Brain microvascular endothelial cell (primary cell): ENCODE measurements at places on chromosomes 7 and 10.

- DNase-seq, result no peak
Measured at GRCh38 chr10:31930023-31930751, 1.6 kb upstream of the ARHGAP12 start.

- no peak for DNase-seq
Measured at GRCh38 chr7:951881-952547, 2.5 kb downstream of the ADAP1 start.

GRCh38 chr7:115782696-115783490 is 247.7 kb downstream of the TFEC start:
- no peak for DNase-seq

GRCh38 chr10:102647443-102648268 is 3.4 kb downstream of the TRIM8 start:
- DNase-seq, result no peak

GRCh38 chr7:50210706-50211115 is 93.8 kb upstream of the IKZF1 start:
- DNase-seq, result no peak

DNA sequence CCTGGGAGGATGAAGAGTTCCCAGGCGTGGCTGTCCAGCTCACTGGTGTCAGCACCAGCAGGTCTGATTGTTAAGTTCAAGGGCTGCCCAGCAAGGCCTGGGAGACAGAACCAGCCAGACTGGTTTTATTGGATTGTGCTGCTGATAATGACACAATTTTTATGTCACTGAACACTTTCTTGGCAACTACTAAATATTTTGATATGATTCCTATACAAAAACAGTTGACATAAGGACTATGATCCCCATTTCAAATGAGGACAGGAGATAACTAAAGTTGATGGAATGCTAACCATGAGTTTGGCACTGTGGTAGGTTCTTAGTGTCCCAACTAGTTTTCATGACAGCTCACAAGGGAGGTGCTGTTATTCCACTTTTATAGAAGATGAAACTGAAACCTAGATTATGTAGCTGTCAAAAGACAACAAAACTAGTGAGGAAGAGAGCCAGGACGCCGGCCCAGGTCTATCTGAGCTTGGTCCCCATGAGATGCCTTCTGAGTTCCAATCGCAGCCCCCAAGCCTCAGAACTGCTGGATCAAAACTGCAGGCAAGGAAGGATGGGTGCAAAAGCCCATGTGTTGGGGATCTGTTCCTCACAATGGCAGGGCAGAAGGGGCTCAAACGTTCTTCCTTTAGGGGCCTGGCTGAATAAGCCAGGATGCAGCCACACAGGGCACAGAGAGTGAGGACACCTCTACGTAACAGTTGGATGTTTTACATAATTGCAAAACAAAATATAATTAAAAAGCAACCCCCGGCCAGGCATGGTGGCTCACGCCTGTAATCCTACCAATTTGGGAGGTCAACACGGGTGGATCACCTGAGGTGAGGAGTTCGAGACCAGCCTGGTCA is 52.8 kb downstream of the COBL start:
- no peak for DNase-seq

- no peak for DNase-seq
Measured at GRCh38 chr7:69588773-69589172, 9.5 kb upstream of the AUTS2 start.

GRCh38 chr10:12369982-12370381 is 20.6 kb downstream of the CAMK1D start:
- DNase-seq, result no peak

GRCh38 chr10:19480353-19480752 is 335.9 kb upstream of the PLXDC2 start:
- no peak for DNase-seq

DNA sequence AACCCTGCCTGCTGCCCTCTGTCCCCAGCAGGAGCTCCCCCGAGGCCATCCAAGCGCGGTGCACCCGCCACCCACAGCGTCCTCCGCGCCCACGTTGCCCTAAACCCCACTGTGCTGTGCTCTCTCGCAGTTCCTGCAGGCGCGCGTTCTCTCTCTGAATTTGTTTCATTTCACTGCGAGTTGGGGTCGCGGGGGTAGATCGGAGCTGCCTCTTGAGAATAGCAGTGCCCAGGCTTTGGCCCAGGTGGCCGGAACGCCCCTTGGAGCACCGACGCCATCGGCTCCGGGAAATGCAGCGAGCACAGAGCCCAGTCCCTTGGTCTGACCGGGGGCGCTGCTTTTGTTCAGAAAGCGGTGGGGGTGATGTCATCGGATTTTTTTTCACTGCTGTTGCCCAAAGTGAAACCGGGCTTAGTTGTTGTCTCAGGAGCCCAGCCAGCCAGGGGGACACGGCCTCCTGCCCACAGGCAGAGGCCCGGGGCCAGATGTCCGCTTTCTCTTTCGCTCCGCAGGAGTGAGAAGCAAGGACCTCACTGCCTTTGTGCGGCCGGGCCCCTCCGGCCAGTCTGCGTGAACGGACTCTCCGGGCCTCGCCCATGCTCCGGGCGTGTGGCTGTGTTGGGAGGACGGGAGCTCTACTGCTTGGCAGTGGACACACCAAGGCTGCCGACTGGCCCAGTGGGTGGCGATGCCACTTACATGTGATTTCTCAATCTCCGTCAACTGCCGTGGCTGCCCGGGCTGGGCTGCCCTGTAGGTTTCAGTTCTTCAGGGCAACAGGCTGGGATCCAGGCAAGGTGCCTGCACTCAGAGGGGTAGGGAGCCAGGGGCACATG is 43.1 kb downstream of the FOXK1 start:
- DNase-seq, result peak; percentile 95

- DNase-seq, result no peak
Measured at GRCh38 chr10:93063144-93063976, 2.8 kb downstream of the CYP26C1 start.

DNA sequence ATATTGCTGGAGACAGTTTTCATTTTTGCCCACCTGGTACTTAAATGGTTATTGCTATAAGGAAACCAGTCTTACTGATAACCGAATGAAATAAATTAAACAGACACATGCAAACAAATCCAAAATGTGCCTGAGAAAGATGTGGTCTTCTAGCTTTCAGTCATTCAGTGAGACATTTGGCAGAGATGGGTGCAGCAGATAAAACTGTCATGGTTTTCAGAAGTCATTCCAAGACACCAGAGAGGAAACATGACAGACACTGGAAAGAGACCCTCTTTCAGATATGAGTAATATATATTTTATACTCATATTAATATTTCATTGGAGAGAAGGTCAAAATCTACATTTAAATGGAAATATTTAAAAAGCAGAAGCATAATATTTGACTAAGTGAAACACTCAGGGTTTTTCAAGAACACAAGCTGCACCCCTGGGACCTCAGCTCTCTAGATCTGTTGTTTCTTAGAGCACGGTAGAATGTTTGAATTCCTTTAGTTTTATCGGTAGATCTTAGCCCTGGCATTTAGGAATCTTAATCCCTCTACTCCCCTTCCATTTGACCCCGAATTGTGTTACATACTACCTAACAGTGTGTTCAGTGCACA is 246.1 kb downstream of the AUTS2 start:
- no peak for DNase-seq

GRCh38 chr7:20839196-20839735 is 52.6 kb upstream of the SP8 start:
- no peak for DNase-seq

DNA sequence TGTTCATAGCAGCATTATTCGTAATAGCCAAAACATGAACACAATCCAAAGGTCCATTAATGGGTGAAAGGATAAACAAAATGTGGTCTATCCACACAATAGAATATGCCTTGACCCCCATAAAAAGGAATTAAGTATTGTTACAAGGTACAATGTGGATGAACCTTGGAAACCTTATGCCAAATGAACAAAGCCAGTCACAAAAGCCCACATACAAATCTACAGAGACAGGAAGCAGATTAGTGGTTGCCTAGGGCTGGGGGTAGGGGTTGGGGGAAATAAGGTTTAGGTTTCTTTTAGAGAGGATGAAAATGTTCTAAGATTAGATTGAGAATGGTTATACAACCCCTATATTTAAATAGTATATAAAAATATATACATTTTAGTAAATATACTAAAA is 34.8 kb downstream of the PIP4K2A start:
- DNase-seq, result no peak

- DNase-seq, result no peak
Measured at GRCh38 chr7:47034180-47034579, 547.7 kb downstream of the TNS3 start.

GRCh38 chr10:11439523-11440053 is 171.9 kb downstream of the USP6NL start:
- no peak for DNase-seq

DNA sequence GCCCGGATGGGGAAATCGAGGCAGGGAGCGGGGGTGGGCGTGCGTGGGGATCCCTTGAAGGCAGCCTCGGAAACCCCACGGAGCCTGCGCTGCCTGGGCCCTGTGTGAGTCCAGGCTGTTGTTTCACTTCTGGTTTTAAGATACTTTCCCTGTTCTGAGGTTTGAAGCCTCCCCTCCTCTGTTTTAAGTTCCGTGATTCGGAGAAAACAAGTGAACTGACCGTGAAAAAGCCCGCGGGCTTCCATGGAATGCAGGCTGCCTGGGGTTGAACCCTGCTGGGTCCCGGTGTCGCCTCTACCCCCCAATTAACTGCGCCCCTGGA is 401 bp downstream of the LRRC27 start:
- no peak for DNase-seq

GRCh38 chr10:52750629-52751028 is 22.0 kb downstream of the MBL2 start:
- no peak for DNase-seq

DNA sequence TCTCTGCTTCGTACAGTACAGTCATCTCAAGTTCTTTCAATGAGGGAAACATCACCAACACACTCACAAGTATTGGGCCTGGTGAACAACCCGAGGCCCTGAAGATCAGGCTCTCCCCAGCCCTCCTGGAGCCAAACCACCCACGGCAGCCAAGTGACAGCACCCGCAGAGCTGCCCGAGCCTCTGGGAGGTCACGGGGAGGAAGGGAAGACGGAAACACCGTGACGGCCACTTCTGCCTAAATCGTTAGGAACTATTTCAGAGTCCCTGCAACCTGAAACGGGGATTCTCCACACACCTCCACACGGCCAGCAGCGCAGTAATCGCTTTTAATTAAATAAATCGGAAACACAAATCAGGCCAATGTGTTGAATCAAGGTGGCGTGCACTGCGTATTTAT is 222.6 kb downstream of the MAD1L1 start:
- no peak for DNase-seq

- DNase-seq, result no peak
Measured at GRCh38 chr7:131145026-131145425, 182.7 kb upstream of the MKLN1 start.

DNA sequence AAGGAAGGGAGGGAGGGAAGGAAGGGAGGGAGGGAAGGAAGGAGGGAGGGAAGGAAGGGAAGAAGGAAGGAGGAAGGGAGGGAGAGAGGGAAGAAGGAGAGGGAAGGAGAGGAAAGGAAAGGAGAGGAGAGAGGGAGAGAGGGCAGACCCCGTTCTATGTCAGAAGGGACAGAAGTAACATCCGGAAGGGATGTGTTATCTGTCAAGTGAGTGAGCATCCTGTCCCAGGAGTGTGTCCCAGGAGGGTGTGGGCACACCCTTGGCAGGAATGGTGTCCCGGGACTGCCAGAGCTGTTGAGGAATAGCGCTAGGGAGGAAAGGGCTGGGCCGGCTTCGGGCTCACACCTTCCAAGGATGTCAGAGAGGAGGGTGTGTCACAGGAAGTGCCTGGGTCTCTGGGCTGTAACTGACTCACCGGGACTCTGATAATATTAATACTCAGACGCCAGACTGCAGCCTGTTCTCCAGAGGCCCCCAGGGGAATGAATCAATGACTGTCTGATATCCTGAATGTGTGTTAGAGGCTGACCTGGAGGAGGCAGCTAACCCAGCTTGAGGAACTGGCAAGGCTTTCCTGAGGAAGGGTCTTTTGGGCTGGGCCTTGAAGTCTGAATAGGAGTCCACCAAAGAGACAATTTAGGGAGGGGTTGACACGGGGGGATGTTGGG is 125.6 kb upstream of the TNRC18 start:
- peak; percentile 83 for DNase-seq

DNA sequence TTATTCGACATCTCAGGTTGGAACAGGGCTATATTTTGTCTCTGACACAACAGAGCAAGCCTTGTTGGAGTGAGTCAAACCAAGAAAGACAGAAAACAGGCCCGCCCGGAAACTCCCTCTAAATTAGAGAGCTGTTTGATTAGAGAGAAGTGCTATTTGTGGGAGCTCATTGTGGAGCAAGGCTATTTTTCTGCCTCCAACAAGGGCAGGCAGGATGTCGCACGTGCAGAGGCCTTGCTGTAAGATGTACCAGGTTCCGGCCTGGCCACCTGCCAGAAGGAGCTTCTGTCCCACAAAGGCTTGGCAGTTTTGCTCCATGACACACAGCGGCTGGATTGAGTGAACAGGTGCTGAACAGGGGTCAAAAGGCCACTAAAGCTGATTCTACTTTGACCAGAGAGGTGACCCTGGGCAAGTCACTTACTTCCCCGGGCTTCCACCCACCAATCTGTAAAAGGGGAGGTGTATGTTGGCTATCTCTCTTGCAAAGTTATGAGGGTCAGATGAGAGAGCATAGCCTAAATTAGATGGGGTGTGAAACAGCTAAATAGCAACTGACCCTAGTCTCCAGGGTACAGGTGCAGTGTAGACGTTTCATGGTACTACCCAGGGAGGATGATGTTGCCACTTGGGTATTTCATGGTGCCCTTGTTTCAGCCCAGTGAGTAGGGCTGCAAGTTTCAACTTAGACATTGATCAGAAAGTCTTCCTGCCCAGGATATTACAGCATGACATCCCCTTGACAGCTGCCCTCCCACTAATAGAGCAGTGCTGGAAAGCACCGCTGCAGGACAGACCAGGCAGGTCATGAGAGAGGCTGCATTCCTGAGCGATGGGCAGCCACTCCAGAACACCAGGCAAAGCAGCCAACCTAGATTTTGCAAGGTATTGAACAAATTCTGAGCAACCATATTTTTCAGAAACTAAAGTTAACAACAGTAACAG is 62.0 kb downstream of the VSTM4 start:
- DNase-seq, result no peak

GRCh38 chr7:107982918-107983389 is 20.0 kb downstream of the LAMB1 start:
- no peak for DNase-seq

GRCh38 chr10:11170574-11170973 is 152.9 kb downstream of the CELF2 start:
- DNase-seq, result no peak

GRCh38 chr10:48509974-48510692 is 94.7 kb downstream of the ARHGAP22 start:
- DNase-seq, result no peak

- peak; percentile 74 for DNase-seq
Measured at GRCh38 chr10:24642921-24643678, 80.6 kb downstream of the ARHGAP21 start.

DNA sequence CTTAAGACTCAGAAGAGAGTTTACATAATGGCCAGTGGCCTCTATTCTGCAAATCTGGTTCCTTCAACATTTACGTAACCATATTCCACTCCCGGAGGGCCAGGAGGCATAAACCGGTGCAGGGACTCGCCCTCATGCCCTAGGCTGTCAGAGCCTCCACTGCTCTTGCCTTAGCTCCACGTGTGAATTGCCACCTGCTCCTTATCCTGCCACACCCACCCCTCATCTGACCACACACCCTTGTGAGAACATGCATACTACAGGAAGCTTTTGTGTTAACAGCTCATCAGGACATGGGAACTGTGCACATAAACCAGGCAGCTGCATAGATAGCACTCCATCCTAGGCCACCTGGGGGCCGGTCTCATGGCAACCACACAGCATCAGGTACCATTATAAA is 146.7 kb upstream of the PFKP start:
- DNase-seq, result no peak
